Activated T-helper 9 cell treated with anti-CD3 and anti-CD28 coated beads, Interleukin-2, amount 50 U/mL, for 16 hours (primary cell): ENCODE measurements at places on chromosomes 7 and 10.

DNA sequence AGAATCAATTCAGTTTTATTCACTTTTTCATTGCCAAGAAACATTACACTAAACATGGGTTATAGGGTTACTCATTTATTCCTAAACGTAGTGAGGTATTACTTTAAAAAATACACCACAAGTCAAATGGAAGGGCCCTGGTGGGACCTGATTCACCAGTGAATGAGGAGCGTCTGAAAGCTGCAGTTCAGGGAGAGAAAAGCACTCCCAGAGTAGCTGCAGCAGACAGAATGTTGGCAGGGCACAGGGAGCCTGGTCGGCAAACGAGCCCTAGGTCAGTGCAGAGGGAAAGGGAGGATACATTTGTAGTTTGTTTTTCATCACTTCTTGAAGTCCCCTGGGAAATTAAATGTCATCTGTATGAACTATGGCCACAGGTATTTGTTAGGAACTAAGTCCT lies 361.7 kb upstream of the ETV1 start:
- DNase-seq: no peak

DNA sequence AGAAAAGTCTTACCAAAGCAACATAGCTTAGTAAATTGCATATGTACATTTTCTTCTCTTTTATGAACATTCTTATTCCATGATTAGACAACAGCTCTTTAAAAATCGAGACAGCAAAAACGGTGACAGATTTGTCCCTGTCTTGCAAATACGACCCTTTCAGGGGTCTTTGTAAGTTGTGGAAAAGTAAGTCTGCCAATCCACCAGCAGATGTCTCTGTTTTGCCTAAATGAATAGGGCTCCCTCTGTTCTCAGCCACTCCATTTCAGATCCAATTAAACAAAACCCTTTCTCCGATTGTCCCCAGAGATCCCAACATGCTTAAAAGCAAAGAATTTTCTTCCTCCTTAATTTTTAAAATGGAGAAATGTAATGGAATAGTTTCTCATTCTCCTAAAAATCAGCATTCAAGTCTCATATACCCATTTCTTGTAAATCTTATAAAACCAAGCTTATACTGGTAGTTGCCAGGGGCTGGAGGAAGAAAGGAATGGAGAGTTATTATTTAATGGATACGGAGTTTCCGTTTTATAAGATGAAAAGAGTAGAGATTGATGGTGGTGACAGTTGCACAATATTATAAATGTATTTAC lies 61.0 kb upstream of the NFE2L3 start:
- no peak for DNase-seq

DNA sequence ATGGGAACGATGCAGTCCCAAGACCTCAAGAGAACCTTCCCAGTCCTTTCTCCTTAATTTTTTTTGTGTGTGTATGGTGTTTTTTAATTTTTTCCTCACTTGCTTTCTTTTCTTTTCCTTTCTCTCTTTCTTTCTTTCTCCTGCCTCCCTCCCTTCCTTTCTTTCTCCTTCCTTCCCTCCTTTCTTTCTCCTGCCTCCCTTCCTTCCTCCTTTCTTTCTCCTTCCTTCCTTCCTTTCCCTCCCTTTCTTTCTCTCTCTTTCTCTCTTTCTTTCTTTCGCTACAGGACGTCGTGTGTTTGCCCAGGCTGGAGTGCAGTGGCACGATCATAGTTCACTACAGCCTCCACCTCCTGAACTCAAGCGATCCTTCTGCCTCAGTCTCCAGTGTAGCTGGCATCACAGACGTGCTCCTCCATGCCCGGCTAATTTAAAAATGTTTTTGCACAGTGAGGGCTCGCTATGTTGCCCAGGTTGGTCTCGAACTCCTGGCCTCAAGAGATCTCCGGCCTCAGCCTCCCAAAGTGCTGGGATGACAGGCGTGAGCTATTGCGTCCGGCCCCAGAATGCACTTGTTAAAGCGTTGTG lies 709 bp upstream of the NIPSNAP2 start:
- no peak for DNase-seq

DNA sequence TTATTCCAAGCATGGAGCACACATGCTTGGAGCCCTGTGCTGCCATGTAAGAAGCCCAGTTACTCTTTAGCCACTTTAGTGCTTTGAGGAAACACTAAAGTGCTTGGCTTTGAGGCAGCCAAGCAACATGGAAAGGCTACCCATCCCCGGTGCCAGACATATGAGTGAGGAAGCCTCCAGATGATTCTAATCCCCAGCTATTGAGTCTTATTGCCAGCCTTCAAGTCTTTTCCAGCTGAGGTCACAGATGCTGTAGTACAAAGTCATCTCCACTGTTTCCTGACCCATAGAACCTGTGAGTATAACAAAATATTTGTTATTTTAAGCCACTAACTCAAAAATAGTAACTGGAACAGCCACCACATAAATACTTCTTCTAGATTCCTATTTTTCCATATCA lies 91.4 kb upstream of the CYP26C1 start:
- DNase-seq: no peak

- no peak for DNase-seq
These were observed 19.7 kb upstream of the GDI2 start for GRCh38 chr10:5832946-5833345.

- DNase-seq: no peak
These were observed 1.6 kb downstream of the GHRHR start for GRCh38 chr7:30965372-30965771.

- no peak for DNase-seq
These were observed 91.0 kb downstream of the PAXIP1 start for GRCh38 chr7:154911862-154912455.

GRCh38 chr10:92552310-92552709 lies 21.6 kb downstream of the IDE start:
- DNase-seq: no peak

- DNase-seq: no peak
These were observed 504.8 kb downstream of the NXPH1 start for GRCh38 chr7:8938044-8938805.

DNA sequence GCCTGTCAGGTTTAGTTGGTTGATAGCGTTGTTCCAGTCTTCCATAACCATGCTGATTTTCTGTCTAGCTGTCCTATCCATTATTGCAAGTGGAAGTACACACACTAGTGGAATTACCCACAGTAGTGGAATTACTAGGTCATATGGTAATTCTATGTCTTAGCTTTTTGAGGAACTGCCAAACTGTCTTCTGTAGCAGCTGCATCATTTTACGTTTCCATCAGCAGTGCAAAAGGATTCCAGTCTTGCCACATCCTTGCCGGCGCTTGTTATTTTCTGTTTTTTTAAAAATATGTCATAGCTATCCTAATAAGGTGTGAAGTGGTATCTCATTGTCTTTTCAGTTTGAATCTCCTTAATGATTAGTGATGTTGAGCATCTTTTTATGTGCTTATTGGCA lies 17.2 kb upstream of the RHBDD2 start:
- no peak for DNase-seq

- no peak for DNase-seq
These were observed 8.8 kb upstream of the RHOBTB1 start for GRCh38 chr10:60952846-60953220.

DNA sequence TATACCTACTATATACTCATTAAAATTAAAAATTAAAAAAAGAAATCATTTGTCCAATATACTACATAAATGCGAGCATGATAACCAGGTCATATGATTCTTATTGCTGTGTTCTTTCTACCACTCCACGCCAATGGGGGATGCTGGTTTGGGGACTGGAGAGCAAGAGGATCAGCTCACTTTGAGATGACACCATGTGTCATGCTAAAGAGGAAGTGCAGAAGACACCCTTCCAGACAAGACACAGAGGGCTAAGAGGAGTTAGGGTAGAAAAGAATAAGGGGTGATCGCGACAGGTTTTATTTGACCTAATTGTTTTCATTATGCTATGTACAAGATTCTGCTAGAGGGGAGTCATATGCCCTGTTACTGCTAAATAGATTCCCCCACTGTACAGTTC lies 33.8 kb upstream of the MGAM2 start:
- DNase-seq: no peak

DNA sequence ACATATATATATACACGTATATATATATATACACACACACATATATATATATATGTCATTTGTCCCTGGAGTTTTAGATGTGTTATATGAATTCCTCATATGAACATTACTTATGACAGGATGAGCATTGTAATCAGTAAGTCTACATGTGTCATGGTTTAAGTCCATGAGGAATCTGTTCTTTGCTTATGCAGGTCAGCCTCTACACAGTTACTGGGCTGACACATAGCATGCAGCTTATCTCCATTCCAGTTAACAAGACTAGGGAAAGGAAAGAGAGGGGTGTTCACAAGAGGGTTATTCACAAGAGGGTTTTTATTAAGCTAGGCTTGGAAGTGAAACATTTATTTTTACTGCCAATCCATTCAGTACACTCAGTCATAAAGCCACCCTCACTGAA lies 226.7 kb downstream of the SNX13 start:
- DNase-seq: no peak

DNA sequence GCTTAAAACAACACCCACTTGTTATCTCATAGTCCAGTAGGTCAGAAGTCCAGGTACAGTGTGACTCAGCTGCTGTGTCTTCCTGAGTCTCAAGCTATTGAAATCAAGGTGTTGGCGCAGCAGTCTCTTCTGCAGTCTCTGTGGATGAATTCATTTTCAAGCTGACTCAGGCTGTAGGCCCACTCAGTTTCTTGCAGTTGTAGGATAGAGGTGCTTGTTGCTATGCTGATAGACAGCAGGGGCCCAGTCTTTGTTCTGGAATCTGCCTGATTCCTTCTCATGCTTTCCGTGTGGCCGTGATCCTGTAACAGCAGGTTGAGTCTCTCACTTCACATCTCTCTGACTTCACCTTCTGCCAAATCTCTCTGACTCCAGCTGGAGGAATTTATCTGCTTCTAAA lies 400.4 kb upstream of the POM121L12 start:
- DNase-seq: no peak

- no peak for DNase-seq
These were observed 27.0 kb downstream of the SND1 start for GRCh38 chr7:127678947-127679346.

- no peak for DNase-seq
These were observed 183.5 kb downstream of the RNF133 start for GRCh38 chr7:122515404-122515803.

DNA sequence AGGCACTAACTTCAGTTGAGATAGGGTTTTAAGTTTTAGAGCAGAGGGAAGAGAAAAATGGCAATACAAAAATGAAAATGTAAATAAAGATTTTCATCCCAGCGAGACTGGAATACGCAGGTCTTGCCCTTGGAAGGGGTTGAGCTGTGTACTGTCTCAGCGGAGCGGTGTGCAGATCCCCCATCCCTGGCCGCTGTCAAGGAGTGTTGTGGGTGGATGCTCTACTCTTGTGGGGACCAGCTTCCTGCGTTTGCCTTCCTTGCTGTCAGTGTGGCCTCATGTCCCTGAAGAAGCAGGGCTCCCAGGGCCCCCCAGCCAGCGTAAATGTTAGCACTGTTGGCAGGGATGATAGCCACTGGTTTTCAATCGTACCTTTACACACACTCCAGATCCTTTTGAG lies 249.7 kb upstream of the PITRM1 start:
- DNase-seq: no peak

GRCh38 chr7:127940381-127941160 lies 90.7 kb downstream of the LRRC4 start:
- DNase-seq: no peak

GRCh38 chr10:130656582-130657133 lies 520.5 kb downstream of the GLRX3 start:
- no peak for DNase-seq

- no peak for DNase-seq
These were observed 24.0 kb downstream of the ANKRD22 start for GRCh38 chr10:88827671-88828070.

- no peak for DNase-seq
These were observed 9.6 kb downstream of the TRIM56 start for GRCh38 chr7:101094791-101095375.

DNA sequence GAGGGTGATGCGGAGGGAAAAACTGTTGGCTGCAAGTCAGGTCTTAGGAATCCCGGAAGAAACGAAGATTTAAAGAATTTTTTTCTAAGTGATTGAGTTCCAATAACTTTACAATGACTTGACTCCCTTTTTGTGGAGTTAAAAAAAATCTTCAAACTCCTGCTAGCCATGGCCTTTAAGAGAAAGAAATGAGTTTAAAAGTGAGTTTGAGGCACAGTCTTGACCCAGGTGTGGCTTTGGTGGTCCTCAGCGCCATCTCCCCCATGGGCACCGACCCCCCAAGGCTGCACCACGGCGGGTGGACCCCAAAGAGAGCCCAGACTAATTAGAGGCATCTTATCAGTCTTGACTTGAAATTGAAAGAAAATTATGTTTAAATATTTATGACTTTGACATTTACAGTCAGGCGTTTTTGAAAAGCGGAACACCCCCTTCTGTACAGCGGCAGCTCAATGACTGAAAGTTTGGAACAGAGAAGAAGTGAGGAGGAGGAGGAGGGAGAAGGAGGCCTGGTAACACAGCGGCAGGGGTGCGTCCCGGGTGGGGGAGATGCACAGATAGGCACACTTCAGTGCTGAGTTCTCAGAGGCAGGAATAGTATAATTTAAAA lies 349.6 kb downstream of the DNAJB6 start:
- no peak for DNase-seq

DNA sequence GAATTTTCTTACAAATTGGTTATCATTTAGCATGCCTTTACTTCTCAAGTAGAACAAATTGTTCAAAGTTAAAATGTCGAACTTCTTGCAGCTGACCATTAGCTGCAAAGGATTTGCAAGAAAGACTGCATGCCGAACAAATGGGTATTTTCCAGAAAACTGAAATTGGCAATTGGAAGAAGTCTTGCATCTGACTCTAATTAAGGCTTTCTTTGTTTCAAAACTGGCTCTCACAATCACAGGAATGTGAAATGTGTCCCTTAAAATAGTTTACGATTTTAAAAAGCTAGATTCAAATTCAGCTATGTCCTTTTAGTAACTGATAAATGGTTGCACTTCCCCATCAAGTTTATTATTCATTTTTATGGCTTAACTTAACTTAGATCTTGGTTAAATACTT lies 207.9 kb downstream of the ARL4A start:
- no peak for DNase-seq

DNA sequence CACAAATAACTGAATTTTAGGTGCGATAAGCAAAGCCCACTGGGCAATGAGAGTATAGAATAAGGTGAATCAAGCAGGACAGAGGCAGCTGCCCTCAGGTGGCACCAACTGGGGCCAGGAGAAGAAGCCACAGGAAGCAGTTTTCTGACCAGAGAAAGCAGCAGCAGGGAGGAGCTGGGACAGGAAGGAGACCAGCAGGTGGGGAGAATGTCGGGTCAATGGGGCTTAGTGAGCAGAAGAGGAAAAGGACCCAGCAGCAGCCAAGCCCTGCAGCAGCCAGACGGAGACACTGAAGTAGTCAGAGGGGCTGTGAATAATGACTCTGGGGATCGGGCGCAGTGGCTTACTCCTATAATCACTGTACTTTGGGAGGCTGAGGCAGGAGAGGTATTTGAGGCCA lies 209.6 kb upstream of the SH2B2 start:
- no peak for DNase-seq

GRCh38 chr10:96538683-96539082 lies 25.0 kb upstream of the TLL2 start:
- DNase-seq: no peak

DNA sequence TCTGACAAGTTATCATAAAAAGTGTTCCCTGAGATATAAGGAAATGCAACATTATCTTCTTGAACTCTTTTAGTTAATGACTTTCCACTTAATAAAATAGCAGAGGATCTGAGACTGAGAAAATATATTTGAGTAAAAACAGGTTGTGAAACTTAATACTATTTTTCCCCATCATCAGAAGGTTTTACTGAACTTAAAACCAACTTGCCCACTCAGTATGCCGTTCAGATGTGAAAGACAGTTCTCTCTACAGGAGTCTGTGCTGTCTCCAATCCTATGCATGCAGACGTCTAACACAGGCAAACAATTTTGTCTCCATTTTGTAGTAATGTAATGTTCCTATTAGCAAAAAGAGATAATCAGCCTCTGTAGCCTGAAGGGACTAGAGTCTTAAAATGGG lies 38.2 kb upstream of the CYP2C18 start:
- DNase-seq: no peak
